ENCODE measurements at places on chromosomes 3 and 15.

- DNase-seq: no peak
Observed at GRCh38 chr3:102125197-102125993, 276.1 kb downstream of the NFKBIZ start.

DNA sequence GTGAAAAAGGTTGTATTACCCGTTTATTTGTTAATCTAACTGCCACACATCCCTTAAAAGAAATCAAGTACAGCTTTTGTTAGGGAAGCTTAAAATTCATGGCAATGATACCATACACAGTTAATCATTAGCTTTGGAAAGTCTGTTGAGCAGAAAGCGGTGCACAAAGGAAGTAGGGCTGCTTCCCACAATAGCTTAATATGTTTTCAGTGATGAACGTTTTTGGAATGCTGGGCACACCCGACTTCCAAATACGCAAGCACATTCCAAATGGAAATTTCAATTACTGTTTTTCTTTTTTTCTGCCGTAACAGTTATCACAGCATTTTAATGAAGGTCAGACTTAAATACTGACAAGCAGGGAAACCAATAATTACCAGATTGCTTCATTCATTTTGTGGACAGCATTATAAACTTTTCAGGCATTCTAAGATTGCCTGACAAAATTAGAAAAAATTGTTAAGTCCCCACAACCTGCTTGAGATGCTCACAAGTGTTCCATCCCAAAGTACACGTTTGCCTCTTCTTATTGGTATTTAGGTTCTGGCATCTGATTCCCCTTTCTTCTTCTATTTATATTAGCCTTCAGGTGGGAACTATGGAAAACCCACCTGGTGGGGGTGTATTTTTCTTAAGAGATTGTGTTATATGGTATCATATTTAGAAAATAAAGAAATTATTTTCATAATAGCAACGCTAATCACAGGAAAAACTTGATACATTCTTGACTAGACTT lies 1.1 kb upstream of the ECT2 start:
- DNase-seq: no peak

- no peak for DNase-seq
Observed at GRCh38 chr3:142735462-142735861, 11.6 kb downstream of the TRPC1 start.

GRCh38 chr15:69067296-69067695 lies 52.8 kb downstream of the NOX5 start:
- DNase-seq: no peak

GRCh38 chr3:128077202-128077624 lies 25.0 kb downstream of the SEC61A1 start:
- DNase-seq: no peak

DNA sequence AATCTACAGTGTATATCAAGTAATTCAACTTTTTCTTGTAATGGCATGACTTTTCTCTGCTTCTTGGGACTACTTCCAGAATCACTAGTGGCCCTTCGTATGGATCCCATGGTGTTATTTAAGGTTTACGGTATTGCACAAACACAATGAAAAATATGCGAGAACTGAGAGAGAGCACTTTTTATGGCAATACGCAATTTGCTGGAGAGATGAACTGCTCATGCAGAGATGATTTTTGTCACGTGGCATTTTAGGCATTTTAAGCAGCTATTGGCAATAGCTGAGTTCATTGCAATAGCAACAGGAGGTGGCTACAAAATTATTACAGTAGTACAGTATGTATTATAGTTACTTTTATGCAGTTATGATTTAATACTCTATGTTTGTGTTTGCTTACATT lies 294.0 kb downstream of the UBE2E2 start:
- DNase-seq: no peak

DNA sequence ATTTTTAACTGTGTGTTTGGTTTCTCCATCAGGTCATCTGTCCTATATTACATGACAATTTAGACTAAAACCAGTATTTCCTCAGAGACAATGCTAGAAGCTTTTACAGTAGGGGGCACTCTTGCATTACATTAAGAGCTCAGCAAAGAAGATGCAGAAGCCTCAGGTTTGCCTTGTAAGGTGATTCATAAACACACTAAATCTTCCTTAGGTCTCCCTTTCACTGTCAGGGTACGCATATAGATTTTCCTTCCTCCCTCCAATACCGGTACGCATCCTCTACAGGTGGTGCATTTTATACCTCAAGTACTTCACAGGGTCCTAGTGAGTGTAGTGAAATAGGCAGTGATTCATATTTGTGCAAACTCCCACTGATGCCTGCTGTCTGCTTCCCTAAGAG lies 46.5 kb downstream of the CD86 start:
- DNase-seq: no peak

DNA sequence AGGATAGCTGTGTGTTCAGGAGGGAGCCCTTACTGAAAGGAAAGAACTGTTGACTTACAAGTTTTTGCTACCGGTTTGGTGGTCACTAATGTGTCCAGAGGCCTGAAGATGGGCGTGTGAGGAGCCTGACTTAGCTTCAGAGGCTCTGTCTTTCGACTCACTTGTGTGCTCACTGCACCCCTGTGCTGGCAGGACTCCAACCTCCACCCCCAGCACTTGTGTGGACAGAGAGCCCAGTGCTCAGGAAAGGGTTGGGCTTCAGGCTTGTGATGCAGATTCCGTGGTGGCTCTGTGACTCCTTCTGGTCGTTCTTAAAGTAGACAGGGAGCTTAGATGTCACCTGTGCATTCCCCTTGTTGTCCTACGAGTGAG lies 100.9 kb downstream of the PGPEP1L start:
- DNase-seq: no peak

DNA sequence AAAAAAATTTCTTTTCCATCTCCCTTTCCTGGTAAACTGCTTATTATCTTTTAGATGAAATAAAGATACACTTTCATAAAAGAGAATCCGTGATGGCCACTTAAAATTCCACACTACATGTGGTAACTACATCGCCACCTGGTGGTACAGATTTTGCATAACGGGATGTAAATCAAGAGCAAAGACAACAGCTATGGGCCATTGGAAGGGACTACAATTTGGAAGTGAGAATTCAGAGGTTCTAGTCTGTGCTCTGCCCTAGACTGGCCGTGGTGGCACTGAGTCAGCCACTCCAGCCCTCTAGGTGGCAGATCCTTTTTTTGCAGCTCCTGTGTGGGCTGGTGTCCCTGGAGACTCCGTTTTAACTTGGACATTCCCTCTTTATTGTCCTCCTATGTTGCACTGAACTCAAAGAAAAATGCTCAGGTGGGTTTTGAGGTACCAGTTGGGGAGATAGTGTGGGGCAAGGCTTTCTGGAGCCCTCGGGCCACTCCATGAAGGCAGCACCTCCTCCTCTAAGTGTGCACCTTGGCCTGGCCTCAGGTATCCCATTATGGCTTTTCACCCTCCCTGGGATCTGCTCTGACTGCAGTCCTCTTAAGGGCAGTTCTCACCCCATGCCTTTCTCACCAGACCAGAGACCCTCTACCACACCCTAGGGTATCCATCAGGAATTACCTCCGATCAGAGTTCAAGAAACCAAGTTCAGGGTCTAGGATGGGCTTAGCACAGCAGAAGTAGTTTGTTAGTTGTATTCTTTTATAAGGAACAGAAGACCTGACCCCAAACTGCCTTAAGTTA lies 54.9 kb downstream of the SPSB4 start:
- peak; percentile 4 for DNase-seq

DNA sequence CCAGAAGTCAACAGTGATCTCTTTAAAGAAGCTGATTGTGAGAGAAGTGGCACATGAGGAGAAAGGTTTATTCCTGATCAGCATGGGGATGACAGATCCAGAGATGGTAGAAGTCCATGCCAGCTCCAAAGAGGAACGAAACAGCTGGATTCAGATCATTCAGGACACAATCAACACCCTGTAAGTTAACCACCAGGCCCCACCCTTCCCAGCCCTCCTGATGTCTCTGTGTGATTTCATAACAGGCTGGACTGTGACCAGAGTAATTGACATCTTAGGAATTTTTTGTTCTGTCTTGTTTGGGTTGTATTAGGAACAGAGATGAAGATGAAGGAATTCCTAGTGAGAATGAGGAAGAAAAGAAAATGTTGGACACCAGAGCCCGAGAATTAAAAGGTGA lies 67.7 kb downstream of the KLHL25 start:
- DNase-seq: no peak

DNA sequence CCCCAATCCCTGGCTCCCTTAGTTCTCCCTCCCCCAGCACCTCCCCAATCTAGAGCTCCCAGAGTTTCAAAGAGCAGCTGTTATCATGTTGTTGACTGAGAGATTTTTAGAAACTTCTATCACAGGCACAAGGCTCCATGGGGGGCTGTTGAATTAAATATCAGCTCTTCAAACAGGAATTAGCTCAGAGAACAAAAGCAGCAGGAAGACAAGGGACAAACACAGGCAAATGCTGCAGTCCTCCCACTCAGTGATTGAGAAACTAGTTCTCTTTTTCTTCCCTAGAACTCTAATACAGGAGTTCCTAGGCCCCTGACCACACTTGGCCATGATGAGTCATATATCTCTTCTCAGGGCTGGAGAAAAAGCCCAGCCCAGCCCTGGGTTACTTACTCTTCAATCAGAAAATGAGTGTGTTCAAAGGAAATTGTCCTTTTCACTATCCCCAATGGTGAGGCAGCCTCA lies 262.1 kb downstream of the IGSF11 start:
- DNase-seq: no peak

DNA sequence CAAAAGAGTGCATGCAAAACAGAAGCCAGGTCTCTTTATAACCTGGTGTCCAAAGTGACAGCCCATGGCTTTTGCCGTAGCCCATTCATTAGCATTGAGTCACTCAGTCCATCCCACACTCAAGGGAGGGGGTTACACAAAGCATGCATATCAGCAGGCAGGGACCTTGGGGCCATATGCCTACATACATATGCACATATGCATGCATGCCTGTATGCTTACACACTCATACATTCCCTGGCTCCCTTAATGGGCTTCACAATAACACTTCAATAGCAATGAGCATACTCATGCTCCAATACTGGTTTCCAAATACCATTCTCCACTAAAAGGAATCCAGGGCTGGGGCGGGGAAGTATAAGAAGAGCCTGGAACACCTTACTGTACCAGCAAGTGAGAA lies 22.0 kb downstream of the TRPM1 start:
- no peak for DNase-seq

DNA sequence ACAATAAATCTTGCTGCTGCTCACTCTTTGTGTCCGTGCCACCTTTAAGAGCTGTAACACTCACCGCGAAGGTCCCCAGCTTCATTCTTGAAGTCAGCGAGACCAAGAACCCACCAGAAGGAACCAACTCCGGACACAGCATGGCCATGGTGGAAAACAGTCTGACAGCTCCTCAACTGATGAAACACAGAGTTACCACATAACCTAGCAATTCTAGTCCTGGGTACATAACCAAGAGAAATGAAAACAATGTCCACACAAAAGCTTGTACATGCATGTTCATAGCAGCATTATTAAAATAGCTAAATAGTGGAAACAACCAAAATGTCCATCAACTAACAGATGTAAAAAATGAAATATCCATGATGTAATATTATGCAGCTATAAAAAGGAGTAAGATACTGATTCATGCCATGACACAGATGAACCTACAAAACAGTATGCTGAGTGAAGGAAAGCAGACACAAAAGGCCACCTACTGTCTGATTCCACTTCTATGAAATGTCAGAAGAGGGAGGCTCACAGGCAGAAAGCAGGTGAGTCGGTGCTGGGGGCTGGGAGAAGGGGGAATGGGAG lies 36.8 kb downstream of the VGLL4 start:
- DNase-seq: no peak

GRCh38 chr15:81176291-81176893 lies 20.3 kb upstream of the IL16 start:
- no peak for DNase-seq

DNA sequence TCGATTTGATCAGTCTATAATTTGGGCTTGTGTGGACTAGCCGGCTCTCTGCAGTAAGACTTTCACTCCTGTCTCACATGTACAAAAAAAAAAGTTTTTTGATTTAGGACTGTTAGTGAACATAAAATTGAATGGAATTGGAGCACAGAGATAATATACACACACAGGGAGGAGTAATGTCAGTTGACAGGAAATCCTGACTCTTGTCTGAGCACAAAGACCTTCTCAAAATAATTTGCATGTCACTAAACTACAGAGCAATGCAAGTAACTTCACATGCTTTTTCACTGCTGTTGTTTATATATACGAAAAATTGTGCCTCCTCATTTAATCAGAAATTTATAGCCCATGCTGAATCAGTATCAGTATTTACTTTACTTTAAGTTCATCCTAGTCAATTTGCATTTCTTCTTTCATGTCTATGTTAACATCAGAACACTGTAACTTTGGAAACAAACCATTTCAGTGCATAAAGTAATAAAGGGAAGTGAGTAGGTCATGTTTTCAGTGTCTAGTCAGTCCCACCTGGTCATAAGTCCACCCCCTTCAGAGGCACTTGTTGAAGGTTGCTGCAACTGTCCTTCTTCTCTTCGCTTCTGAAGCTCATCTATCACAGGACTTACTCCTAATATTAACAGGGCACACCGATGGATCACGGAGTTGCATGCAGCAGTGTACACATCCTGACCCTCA lies 115.8 kb downstream of the FBXL22 start:
- no peak for DNase-seq

DNA sequence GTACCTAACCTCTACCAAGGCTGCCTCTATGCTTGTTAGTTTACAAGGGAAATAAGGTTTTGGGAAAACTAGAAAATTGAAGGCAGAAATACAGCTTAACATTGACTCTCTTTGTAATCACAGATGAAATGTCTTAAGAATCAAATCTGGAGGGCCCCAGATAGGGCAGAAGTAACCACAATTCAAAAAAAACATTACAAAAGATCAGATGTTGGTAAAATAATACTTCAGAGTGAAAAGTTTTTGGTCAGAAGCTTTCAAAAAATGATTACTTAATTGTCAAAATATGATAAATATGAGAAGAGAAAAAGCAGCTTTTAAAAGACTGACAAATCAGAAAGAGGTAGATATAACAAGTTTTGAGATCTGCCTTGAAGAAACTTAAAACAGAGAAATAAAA lies 425.1 kb upstream of the NECTIN3 start:
- no peak for DNase-seq

GRCh38 chr3:149142682-149143081 lies 13.2 kb downstream of the HPS3 start:
- no peak for DNase-seq

- DNase-seq: no peak
Observed at GRCh38 chr3:72259755-72260587, 475.0 kb upstream of the PROK2 start.

DNA sequence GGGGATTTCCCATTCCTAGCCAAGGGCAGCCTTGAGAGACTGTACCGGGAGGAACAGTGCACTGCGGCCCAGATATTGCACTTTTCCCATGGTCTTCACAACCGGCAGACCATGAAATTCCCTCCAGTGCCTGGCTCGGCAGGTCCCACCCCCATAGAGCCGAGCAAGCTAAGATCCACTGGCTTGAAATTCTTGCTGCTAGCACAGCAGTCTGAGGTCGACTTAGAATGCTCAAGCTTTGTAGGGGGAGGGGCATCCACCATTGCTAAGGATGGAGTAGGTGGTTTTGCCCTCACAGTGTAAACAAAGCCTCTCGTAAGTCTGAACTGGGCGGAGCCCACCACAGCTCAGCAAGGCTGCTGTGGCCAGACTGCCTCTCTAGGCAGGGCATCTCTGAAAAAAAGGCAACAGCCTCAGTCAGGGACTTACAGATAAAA lies 156.3 kb downstream of the FRMD5 start:
- DNase-seq: no peak

- DNase-seq: no peak
Observed at GRCh38 chr15:32222716-32223115, 180.4 kb downstream of the GOLGA8K start.

GRCh38 chr3:4571690-4572334 lies 78.7 kb downstream of the ITPR1 start:
- DNase-seq: no peak

Data from substantia nigra (tissue), 51 donors.